ENCODE measurements at places on chromosomes 12 and 14. TPM values are rescaled to one million over a fixed set of nuclear protein-coding genes. Genes with fewer than 3 reads are reported as not detected.

DNA sequence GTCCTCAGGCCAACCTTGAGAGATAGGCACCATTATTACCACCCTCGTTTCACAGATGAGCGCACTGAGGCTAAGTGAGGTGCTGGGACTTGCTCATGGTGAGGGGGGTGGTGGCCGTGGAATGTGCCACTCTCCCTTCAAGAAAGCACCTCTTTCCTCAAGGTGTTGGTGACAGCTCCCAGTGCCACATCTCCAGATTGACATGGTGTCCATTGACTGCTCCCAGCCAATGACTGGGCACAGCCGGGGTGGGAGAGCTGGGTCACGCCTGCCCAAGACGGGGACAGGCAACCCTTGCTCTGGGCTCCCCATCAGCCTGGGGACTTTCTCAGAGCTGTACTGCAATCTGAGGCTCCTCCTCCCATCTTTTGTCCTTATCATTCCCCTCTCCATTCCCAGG lies 21.0 kb upstream of the MYL2 start:
- DNase-seq, result no peak

PTPN6 gene
- total RNA-seq, result 0.39 TPM

DNA sequence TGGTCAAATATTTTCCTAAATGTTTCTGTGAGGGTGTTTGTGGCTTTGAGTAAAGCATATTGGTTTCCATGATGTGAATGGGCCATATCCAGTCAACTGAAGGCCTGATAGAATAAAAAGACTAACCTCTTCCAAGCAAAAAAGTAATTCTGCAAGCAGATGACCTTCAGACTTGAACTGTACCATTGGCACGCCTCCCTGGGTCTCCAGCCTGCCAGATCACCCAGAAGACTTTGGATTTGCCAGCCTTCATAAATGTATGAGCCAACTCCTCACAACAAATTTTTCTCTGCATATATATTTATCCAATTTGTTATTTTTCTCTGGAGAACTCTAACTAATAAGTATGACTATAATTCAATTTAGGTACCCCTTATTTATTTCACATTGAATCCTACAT lies 190.3 kb downstream of the KIF21A start:
- DNase-seq, result no peak

CLEC6A gene
- not detected for total RNA-seq

- no peak for DNase-seq
Measured at GRCh38 chr12:49026101-49026500, 7.5 kb upstream of the PRKAG1 start.

- DNase-seq, result no peak
Measured at GRCh38 chr14:91753501-91754128, 21.7 kb upstream of the CATSPERB start.

DNA sequence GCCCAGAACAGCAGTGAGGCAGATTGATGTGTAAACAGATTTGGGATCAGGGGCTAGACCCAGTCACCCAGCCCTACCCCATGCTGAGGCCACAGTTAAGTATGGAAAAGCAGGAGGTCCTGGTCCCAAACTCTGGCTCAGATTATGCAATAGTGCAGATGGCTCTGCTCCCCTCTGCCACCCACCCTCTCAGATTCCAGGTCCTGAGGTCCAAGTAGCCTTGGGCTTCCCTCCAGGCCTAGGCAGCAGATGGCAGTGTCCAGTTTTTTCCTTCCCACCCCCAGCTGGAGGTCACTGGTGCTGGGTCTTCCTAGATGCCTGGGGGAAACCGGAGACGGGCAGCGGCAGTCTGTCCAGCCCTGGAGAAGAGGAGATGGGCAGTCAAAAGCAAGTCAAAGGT lies 2.8 kb upstream of the DHH start:
- no peak for DNase-seq

DNA sequence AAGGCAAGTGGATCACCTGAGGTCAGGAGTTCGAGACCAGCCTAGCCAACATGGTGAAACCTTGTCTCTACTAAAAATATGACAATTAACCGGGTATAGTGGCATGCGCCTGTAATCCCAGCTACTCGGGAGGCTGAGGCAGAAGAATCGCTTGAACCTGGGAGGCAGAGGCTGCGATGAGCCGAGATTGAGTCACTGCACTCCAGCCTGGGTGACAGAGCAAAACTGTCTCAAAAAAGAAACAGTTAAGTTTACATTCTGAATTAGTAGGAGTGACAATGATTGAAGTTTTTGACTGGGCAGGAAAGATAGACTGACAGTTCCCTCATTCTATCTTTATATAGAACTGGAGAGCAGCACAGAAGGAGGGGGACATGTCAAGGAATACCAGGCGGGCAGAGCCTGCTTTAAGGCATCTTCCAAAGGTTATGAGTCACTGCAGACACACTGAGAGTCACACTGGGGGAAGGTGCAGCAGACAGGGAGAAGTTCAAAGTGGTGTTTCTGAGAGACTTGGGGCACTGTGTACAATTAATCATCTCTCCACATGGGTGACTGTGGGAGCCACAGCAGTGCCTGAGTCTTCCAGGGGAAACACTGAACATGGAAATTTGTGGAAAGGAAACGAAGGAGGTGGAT lies 42.8 kb upstream of the RNASE3 start:
- DNase-seq, result peak; percentile 75

GRCh38 chr14:54387328-54387727 lies 9.5 kb upstream of the CDKN3 start:
- no peak for DNase-seq

NKX2-1 gene
- not detected for total RNA-seq

DNA sequence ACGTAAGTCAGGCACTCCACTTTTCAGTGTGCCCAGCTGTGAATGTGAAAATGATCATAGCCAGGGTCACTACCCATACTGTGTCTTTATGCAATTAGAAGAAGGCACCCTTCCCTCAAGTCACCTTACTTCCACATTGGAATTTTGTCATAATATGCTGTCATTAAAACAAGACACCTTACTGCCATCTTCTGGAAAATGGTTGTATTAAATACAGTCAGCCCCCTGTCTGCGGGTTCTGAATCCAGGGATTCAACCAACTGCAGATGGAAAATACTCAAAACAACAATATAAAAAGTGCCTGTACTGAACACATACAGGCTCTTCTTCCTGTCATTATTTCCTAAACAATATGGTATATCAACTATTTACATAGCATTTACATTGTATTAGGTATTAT lies 70.2 kb upstream of the TBX5 start:
- DNase-seq, result peak; percentile 19

DNA sequence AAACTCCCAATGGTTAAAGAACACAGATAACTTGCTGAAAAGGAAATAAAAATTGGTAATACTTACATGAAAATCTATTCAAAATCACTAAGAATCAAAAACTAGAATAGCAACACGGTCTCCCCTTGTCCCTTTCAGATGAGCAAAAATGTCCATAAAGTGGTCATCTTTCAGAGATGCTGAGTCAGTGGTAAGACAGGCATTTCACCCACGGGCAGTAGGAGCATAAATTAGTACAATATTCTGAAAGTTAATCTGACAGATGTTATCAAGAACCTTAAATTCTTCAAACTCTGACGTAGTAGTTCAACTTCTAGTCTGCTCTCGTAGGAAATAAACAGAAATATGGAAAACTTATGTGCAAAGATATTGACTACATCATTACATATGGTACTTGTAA lies 33.1 kb upstream of the GNPNAT1 start:
- DNase-seq, result no peak

DNA sequence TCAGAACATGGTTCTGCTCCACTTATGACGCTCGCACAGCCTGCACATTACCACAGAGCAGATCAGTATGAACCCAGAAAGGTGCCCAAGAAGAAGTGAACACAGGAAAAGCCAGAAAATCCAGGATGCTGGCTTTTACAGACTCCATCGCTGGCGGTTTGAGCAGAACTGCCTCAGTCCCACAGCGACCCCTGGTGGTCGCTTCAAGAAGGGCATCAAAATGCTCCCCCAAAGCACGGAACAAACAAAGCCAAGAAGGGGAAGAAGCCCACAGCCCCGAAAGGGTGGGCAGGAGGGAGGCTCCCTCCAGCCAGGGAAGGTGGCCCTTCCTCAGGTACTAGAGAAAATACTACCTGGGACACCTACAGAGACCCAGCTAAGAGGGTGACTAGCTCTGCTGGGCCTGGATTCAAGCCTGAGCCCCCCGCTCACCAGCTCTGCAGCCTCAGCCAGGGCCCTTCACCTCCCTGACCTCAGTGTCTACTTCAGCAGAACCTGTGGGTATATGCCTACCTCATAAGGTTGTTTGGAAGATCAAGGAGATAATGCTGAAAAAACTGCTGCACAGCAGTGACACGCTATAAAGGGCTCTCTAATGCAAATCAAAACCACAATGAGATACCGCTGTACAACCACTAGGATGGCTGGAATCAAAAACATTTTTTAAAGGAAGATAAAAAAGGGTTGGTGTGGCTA lies 98.1 kb downstream of the NCOR2 start:
- DNase-seq, result no peak

HOXC4 gene
- 4.3 TPM for total RNA-seq

- no peak for DNase-seq
Measured at GRCh38 chr14:99189201-99189801, 82.7 kb downstream of the BCL11B start.

DNA sequence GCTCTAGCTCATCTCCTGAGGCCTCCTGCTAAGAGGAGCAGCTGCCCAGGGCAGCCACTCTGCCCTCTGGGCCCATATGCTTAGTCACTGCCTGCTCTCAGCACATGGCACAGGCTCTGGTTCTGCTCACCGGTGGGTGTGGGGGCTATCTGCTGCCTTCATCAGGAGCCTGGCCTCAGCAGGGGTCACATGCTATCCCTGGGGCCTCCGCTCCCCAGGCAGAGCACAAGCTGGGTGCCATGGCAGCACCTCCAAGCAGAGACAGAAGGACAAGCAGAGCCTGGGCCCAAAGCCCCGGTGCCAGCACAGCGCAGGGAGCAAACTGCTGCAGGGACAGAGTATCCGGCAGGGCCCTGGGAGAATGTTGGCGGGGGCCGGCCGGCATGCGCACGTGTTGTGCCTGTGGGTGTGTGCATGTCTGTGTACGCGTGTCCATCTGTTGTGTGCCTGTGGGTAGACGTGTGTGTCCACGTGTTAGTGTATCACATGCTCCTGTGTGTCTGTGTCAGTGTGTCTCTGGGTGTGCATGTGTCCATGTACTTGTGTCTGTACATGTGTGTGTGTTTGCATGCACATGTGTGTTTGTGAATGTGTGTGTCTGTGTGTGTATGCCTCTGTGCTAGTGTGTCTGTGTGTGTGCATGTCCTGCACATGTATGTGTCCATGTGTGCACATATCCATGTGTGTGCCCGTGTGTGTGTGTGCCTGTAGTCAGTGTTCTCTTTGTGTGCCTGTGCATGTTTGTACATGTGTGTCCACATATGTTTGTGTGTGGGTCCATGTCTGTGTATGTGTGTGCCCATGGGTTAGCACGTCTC lies 326.9 kb downstream of the TMEM121 start:
- no peak for DNase-seq
